Breast epithelium (tissue), 4 donors: ENCODE measurements at places on chromosomes 5 and 9. TPM values are rescaled to one million over a fixed set of nuclear protein-coding genes. Genes with fewer than 3 reads are reported as not detected.

KCNT1 gene
- total RNA-seq, result not detected

SHISAL2B gene
- total RNA-seq, result not detected

SPATA31D4 gene
- total RNA-seq, result not detected

HMCN2 gene
- 3.8 TPM for total RNA-seq

OMD gene
- 39.2 TPM for total RNA-seq

TRAF1 gene
- 7.3 TPM for total RNA-seq

SMIM33 gene
- not detected for total RNA-seq

RANBP3L gene
- total RNA-seq, result 22.2 TPM

ANAPC2 gene
- 32.0 TPM for total RNA-seq

PCDHGB6 gene
- 12.8 TPM for total RNA-seq

LEAP2 gene
- 0.80 TPM for total RNA-seq

EDIL3 gene
- 4.6 TPM for total RNA-seq

PKD2L2 gene
- total RNA-seq, result not detected

GARIN3 gene
- total RNA-seq, result not detected

TAS2R1 gene
- not detected for total RNA-seq

LCN1 gene
- not detected for total RNA-seq

NTRK2 gene
- total RNA-seq, result 134 TPM

CKMT2 gene
- total RNA-seq, result 3.7 TPM

SLCO6A1 gene
- total RNA-seq, result not detected

GPR151 gene
- not detected for total RNA-seq

ZNF454 gene
- total RNA-seq, result 5.2 TPM

CDKN2B gene
- 7.3 TPM for total RNA-seq

ECSCR gene
- 17.4 TPM for total RNA-seq

TSLP gene
- total RNA-seq, result 0.44 TPM

ELL2 gene
- 211 TPM for total RNA-seq

GPR150 gene
- 1.4 TPM for total RNA-seq

GABRB2 gene
- total RNA-seq, result 0.33 TPM
